ENCODE measurements at places on chromosomes 1 and 21.

DNA sequence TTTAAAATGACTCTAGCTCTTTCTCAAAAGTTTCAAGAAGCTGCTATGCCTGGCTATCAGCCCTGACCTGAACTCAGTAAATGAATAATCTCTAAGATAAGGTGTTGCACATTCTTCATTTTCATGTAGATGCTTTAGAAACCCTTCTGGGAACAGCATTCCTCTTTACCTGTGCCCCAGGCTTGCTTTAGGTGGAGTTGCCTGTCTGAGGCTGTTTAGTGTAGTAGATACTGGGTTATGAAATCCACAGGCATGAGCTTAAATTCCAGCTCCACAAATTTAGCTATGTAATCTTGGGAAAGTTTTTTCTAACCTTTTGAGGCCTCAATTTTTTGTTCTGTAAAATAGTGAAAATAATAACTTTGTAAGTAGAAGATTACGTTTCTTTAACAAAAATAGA lies 41.6 kb downstream of the ATP6V1G3 start:
- H3K4me1 ChIP-seq, result no peaks in the 10 kb centered on the region
- no peaks in the 10 kb centered on the region for H3K36me3 ChIP-seq
- no peak overlapping the region for H3K4me3 ChIP-seq
- no peaks in the 10 kb centered on the region for H3K27me3 ChIP-seq

DNA sequence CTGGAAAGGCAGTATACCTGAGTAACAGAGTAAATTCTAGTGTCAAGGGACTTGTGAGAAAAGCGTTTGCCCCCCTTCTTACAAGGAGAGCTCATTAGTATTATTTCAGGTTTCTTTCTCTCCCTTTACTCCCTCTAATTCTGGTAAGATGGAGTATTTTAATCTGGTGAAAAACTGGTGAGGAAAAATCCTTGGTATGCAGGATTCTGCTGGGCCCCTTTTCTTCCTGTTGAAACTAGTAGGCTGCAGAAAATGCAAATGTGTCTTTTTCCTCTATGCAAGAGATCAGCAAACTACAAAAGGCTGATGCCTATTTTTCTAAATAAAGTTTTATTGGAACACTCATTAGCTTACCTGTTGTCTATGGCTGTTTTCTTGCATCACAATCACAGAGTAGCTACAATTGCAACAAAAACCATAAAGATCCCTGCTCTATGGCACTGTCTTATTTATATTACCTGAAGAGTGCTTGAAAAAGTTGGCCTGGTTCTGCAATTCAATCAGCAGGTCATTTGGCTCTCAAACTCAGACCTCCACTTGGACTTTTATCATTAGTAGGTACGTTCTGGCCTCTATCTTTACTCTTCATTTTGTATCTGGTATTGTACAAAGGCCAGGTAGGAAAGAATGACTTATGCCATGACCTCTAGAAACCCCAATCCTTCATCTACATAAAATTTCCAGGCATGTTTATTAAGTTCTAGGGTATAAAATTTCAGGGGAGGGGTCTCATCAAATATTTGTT lies 109.6 kb downstream of the AKT3 start:
- DNase-seq, result no peak
- H3K36me3 ChIP-seq, result no peaks in the 10 kb centered on the region
- H3K4me3 ChIP-seq, result no peak overlapping the region
- H3K4me1 ChIP-seq, result peaks cover 5% of the 10 kb centered on the region

DNA sequence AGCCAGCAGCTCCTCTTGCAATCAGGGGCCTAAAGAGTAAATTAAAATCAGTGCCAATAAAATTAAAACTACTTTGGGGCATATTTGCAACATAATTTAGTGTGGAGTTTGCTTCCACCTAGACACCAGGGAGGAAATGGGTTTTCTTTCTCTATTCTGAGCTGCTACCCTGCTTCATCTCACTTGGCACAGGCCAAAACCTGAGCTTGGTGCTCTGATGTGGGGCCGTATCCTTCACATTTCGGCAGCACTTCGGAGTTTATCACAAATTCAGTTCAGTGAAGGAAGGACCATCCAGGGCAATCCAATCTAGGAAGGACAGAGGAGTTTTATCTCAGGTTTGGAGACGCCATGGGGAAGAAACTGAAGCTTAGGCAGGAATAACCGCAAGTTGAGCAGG lies 123.6 kb upstream of the SPATA6 start:
- no peaks in the 10 kb centered on the region for H3K27me3 ChIP-seq
- no peaks in the 10 kb centered on the region for H3K4me1 ChIP-seq
- DNase-seq, result no peak
- no peaks in the 10 kb centered on the region for H3K36me3 ChIP-seq
- no peak overlapping the region for H3K4me3 ChIP-seq

- no peak for DNase-seq
- H3K27ac ChIP-seq, result no peak overlapping the region
- no peak overlapping the region for H3K4me3 ChIP-seq
Observed at GRCh38 chr1:46983830-46984586, 39.5 kb upstream of the CYP4X1 start.

GRCh38 chr1:121516234-121516967 lies 331.6 kb downstream of the SRGAP2C start:
- H3K27ac ChIP-seq, result no peak overlapping the region
- no peak overlapping the region for H3K4me3 ChIP-seq
- peaks cover 7% of the 10 kb centered on the region for H3K4me1 ChIP-seq
- DNase-seq, result no peak
- H3K36me3 ChIP-seq, result no peaks in the 10 kb centered on the region
- no peaks in the 10 kb centered on the region for H3K27me3 ChIP-seq

- H3K27me3 ChIP-seq, result no peaks in the 10 kb centered on the region
- DNase-seq, result no peak
- H3K36me3 ChIP-seq, result no peaks in the 10 kb centered on the region
- no peaks in the 10 kb centered on the region for H3K4me1 ChIP-seq
- H3K4me3 ChIP-seq, result no peak overlapping the region
Observed at GRCh38 chr1:51607681-51608095, 9.2 kb upstream of the OSBPL9 start.

- no peak overlapping the region for H3K4me3 ChIP-seq
- no peaks in the 10 kb centered on the region for H3K27me3 ChIP-seq
- H3K4me1 ChIP-seq, result no peaks in the 10 kb centered on the region
- H3K36me3 ChIP-seq, result no peaks in the 10 kb centered on the region
- H3K27ac ChIP-seq, result peak overlapping the region; percentile 36
- peak; percentile 82 for DNase-seq
Observed at GRCh38 chr1:153356392-153357075, 1.1 kb upstream of the S100A9 start.

DNA sequence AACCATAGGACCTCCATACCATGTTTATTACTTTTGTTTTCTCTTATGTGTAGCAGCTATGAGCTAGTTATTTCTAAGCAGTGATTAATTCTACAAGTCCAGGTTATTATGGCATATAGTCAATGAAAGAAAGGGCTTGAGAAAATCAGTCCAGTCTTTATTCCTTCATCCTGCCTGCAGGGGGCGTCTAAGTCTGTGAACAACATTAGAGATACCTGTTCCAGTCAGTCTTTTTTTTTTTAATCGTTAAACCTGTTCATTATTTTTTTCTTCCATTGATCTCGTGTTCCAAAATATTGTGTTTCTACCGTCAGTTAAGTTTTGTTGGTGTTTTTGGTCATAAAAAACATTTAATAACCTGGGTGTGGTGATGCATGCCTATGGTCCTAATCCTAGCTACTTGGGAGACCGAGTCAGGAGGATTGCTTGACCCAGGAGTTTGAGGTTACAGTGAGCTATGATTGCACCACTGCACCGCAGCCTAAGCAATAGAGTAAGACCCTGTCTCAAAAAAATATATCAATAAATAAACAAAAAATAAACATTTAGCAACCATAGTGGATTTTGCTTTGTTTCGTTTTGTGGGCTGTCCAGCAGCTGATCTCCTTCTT lies 29.4 kb upstream of the CD2 start:
- H3K4me3 ChIP-seq, result no peak overlapping the region
- no peaks in the 10 kb centered on the region for H3K4me1 ChIP-seq
- no peaks in the 10 kb centered on the region for H3K36me3 ChIP-seq
- DNase-seq, result no peak
